ENCODE measurements at places on chromosomes 3 and 15.

DNA sequence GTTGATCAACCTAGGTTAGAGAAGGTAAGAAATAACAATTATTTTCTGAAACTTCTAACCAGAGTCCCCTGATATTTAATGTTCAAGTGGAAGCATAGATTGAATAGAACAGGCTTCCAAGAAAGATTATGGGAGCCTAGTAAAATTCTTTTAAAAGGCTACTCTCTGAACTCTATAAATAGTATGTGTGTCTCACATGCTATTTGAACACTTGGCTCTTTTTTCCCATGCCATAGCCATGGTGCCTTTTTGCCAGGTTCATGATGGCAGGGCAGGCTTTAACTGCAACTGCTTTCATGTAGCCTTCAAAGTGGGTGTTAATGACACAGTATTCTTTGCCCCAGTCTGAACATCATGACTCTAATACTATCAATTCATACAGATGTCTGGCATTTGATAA lies 22.9 kb upstream of the STRIT1 start:
- DNase-seq = no peak

DNA sequence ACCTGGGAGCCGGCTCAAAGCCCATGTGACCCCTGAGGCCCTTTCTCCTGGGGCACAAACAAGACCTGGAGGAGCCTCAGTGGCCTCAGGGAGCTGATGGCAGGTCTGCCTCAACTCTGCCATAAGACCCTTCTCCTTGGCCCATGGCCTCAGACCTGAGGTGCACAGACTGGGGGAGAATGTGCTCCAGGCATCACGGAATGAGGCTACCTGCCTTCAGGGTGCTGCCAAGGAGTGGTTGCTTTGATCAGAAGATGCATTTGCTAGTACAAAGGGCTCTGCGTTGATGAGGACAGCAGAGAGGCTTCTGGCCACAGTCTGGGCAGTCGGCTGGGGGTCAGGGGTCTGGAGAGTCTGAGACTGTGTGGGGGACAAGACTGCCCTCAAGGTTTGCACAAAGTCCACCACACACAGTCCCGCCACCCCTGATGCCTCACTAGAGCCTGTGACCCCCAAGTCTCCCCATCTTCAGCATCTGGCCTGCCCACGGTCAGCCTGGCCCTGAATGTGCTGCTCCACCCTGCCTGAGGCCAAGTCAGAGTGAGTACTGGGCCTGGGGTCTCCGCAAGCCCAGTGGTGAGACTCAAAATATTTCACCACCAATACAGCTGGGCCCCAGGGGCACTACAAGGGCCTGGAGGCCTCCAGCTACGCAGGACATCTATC lies 26.6 kb downstream of the ALDH1L1 start:
- DNase-seq = no peak

- no peak for DNase-seq
These were observed 80.2 kb downstream of the RPLP1 start for GRCh38 chr15:69532856-69533255.

DNA sequence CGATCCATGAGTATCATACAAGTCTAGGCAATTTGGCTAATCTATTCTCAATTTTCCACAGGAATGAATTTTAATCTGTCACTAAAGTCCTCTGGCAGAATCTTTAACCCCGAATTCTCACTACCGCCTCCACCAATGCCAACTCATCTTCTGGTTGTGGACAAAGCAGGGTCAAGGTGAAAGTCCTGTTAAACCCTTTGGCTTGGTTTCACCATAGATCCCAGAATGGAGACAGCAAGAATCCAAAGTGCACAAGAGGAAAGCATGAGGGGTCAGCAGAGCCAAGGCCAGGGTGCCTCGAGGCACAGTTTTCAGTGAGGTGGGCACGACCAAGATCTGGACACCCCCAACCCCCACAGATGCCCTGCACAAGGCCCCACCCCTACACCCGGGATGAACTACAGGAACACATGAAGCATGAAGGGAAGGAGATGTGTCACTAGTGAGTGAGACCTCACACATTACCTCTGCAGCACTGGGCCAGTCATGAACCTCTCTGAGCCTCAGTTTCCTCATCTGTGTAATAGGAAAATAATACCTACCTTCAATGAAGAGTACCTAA lies 466.2 kb downstream of the EPHB1 start:
- no peak for DNase-seq

DNA sequence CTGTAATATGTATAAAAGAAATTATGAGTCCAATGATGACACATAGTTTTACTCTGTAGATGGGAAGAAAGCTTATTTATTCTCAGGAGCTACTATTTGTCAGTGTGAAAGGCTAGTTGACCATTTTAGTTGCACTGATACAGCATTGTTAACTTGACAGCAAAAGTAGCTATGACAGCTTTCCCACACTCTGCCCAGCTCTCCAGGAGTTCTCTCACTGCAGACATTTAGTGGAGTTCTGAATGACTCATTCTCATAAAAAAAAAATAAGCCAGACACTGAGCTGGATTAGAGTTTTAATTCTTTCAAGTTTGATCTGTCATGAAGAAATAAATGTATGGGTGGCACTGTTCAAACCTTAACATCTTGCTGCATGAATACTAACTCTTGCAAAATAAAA lies 77.2 kb upstream of the CFAP20DC start:
- DNase-seq = no peak

DNA sequence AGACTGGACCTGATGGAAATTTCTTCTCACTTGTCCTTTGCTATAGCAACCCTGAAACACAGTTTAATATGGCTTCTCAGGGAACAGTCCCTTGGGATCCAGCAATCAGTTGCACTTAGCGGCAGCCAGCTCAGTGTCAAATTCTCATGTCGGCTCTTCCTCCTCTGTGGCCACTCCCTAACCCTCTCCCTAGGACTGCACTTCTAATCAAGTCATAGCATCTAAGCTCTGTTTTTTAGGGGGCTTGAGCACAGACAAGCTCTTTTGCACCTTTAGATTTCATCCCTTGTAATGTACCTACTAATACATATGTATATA lies 250.5 kb upstream of the TLE3 start:
- DNase-seq = no peak

DNA sequence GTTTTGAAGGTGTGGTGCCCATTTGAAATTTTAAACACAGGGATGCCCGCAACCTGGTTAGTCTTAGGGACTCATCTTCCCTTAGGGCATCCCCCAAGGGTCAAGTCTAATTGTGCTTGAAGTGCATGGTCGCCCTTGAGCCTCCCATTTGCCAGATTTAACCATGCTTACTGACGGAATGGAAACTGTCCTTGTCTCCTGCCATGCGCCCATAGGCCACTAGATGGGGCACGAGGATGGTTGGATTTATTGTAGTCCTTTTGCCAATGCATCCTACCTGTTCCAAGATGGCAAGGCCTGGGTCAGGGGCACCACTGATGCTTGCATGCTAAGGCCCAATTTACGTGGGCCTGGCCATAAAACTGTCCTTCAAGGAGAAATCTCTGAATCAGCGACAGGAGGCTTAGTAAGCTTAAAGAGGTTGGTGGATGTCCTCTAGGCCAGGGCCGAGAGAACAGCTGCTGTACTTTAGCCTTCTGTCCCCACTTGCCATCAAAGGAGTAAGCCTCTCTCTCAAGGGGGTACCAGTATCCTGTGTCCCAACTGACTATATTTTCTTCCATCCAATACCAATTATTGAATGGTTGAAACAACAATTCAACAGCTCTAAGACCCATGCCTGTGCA lies 355.4 kb downstream of the OTOL1 start:
- DNase-seq = no peak

GRCh38 chr15:48888191-48888590 lies 10.3 kb downstream of the EID1 start:
- no peak for DNase-seq

- no peak for DNase-seq
These were observed 38.8 kb upstream of the SV2B start for GRCh38 chr15:91061230-91061629.

GRCh38 chr3:190345027-190345821 lies 23.0 kb upstream of the CLDN1 start:
- no peak for DNase-seq

- DNase-seq = no peak
These were observed 517.5 kb upstream of the UBE2E2 start for GRCh38 chr3:22685597-22685996.

DNA sequence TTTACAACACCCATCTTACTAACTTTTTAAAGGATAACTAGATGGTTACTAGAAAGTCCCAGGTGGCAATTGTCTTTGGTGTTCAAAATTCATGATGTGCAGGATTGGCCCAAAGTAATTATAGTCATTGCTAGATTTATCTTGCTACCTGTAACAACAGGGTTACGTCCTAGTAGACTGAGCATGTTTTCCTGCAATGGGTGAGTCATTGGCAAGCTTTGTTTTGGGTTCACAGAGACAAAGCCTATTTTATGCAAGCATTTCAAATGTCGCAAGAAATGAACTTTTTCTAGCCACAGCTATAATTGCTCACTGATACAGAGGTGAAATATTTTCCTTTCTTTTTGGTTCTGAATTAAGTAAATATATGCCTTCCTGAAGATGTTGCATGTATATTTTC lies 267.6 kb downstream of the AGBL1 start:
- no peak for DNase-seq

DNA sequence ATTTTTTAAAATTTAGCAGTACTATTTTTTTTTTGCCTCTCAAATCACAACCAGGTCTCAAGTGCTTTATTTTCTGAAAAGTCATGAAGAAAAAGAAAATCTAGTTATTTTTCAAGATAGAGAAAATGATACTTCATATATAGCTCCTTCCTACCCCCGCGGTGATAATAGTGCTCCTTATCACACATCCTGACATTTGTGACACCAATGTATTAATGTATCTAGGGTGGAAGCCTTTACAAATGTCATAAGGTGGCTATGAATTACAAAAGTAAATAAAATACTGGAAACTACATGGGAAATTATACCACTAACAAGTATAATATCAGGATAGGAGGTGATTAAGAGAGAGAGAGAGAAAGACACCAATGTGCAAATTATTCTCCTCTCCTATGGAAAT lies 582.2 kb downstream of the UNC13C start:
- no peak for DNase-seq

DNA sequence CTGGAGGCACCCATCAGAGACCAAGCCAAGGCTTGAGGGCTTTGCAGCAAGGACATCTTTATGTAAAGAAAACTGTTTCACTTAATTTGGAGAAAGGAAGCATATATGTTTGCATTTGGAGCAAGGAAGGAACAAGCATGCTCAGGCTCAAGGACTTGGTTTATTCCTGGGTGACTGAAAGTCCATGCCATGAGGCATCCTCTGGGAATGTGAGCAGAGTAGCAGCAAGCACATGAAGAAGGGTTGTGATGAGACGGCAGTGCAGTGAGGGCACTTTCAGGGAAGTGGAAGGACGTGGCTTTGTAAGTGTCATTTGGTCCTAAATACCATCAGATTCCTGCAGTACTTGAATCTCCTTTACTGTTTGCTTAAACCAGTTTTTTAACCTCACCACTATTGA lies 26.8 kb downstream of the POLG start:
- no peak for DNase-seq

DNA sequence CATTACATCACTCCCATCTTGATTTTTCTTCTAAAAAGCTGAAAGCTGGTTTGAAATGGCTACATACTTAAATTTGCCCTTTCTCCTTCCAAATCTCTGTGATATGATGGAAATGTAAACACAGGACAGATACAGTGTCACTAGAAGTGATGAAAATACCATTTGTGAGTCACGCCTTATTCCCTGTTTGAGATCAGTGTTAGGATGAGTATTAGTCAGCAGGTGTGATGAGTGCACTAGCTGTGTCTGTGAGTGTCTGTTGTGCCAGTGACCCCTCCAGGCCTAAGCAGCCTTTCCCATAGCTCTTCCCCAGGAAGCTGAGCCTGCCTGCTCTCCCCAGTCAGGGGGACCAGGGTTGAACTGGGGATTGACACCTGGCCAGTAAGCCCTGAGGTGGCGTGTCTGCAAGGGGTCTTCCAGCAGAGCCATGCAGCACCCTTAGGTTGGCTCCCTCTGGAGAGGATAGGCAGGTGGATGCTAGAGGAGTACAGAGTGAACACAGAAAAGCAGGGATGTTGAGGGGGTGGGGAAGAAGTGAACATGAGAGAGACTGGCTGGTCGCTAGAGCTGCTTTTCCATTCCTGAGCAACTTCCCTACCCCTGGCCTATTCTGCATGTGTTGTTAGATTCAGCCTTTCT lies 92.0 kb downstream of the PDE8A start:
- DNase-seq = no peak

GRCh38 chr3:25419251-25419650 lies 8.8 kb upstream of the RARB start:
- DNase-seq = no peak

DNA sequence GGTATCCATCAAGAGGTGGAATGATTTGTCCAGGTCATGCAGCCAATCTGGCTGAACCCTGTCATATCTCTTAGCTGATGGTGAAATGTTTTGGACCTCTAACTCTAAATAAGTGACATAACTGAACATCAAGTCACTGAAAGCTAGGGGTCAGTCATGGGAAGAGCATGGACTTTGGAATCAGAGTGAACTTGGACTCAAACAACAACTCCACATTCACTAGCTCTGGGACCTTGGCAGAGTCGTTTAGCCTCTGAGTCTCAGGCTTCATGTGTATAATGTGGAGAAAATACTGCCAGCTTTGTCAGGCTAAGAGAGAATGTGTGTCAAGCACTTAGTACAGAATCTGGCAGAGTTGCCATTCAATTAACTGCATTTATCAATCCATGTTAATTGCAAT lies 557.8 kb upstream of the CFAP20DC start:
- no peak for DNase-seq

DNA sequence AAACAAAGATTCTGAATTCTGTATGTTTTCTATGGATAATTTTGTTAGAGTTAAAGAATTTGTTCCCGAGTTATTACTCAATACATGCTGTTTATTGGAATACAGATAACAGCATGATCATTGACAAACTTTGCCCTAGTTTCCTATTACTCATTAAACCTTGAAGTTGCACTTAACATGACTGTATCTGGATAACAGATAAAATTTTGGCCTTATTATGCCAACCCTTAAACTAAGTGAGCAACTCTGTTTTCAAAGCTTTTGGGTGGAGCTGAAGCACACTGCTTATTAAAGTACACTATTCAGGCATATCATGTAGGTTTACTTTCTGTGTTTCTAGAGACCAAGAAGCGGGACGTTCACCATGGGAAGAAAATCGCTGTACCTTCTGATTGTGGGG lies at the start of gene AADAC:
AADAC (plus strand) TSS at position 318 of the 400 bp plus-strand sequence; CDS start at position 365, 47 bp downstream.
- DNase-seq = no peak

- no peak for DNase-seq
These were observed 349.9 kb downstream of the NLGN1 start for GRCh38 chr3:173747427-173747826.

GRCh38 chr15:70795311-70795665 lies 31.9 kb upstream of the UACA start:
- DNase-seq = no peak
